ENCODE measurements at places on chromosomes 3 and 15.

GRCh38 chr3:38542401-38543298 lies 46.5 kb downstream of the EXOG start:
- DNase-seq = no peak

DNA sequence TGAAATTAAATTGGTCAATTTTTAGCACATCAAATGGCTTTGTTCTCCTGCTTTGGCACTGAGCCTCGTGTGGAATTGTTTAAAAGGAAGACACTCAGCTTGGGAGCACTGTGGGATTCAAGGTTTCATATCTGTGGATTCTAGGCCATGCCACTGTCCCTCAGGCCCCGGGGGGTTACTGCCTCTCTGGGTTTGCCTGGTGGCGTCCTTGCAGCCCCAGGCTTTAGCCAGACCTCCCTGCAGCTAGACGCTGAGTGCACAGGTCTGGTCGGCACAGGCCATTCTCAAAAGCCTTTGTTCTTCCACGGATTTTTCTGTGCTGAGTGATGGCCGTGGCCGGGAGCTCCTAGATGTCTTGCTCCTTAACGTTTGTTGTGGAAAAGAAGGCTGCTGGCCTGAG lies 76.2 kb downstream of the CACNA2D3 start:
- no peak for DNase-seq

GRCh38 chr15:67110958-67111864 lies 45.8 kb downstream of the SMAD3 start:
- DNase-seq = no peak

DNA sequence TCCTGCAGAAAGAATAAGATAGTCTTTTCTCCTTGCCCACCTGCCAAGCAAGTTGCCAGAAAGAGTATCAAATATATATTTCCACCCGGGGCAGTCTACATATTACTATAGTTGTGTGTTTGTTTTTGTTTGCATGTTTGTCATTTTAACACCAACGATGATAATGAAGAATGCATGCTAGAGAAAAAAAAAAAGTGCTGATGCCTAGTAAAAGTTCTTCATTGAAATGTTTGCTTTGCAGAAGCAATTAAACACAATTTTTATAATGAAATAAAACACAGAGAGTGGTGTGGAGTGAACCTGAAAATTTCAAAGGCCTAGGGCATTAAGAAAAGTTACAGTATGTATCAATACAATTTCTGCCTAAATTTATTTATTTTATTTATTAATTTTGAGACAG lies 2.5 kb upstream of the PCLAF start:
- DNase-seq = no peak

GRCh38 chr15:33292717-33293307 lies 18.0 kb upstream of the RYR3 start:
- DNase-seq = peak; percentile 53

GRCh38 chr3:30518181-30518864 lies 88.1 kb upstream of the TGFBR2 start:
- peak; percentile 43 for DNase-seq

DNA sequence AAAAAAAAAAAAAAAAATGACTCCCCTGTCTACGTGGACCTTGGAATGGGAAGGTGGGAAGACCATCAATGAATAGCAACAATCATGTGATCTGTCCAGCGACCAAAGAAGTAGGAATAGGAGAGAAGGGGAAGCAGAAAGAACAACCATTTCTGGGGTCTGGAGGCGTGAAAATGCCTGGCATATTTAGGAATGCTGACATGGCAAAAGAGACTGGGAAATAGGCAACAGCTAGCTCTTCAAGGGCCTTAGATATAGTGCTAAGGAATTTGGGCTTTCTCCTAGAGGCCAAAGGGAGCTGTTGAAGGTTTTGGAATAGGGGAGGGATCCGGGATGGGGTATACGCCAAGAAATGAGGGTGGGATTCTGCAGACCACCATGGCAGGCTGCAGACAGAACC lies 5.9 kb downstream of the SLC22A13 start:
- DNase-seq = no peak

- DNase-seq = no peak
Measured at GRCh38 chr15:75597667-75598341, 18.7 kb upstream of the PTPN9 start.

DNA sequence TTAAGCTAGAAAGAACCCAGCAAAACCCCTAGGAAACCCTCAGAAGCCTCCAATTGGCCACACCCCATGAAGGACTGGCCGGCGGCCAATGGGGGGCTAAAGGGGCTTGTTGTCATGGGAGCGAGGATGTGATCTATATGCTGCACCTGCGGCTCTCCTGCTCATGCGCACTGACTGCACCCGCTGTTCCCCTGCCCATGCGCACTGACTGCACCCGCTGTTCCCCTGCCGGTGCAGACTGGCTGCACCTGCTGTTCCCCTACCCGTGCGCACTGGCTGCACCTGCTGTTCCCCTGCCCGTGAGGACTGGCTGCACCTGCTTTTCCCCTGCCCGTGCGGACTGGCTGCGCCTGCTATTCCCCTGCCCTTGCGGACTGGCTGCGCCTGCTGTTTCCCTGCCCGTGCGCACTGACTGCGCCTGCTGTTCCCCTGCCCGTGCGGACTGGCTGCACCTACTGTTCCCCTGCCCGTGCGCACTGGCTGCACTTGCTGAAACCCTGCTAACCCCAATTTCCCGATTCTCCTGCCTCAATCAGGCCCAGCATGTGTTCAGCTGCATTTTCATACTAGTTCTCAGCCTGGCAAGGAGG lies 16.8 kb upstream of the MCCC1 start:
- no peak for DNase-seq

GRCh38 chr3:122802323-122802722 lies 7.5 kb downstream of the SLC49A4 start:
- no peak for DNase-seq

GRCh38 chr3:113174801-113175485 lies 36.4 kb upstream of the BOC start:
- no peak for DNase-seq

DNA sequence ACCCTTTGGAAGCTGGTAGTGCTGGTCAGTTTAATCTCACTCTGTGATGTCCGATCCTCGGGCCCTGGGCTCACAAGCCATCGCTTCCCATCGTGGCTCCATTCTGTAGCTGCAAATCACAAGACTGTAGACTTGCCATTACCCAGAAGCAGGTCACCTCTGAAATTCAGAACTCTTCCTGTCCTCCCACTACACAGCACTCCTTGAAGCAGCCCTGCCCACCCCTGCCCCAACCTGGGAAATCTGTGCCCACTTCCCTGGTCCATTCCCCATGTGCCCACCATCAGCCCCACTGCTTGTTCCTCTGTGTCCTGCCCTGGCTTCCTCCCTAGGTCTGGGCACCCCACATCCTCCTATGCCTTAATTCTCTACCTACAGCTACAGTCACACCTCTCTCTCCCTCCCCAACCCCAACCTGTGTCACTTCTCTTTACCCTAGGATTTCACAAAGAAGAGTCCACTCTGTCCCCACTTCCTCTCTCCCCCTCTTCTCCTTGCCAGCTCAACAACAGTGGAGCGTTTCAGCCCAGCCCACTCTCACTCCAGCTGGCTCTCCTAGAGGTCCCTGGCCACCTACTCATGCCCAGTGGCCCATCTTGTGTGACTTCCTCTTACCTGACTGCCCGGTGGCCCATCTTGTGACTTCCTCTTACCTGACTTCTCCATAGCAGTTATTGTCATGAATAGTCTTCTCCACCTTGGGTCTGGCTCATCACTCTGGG lies 8.3 kb downstream of the ZNF710 start:
- DNase-seq = no peak

DNA sequence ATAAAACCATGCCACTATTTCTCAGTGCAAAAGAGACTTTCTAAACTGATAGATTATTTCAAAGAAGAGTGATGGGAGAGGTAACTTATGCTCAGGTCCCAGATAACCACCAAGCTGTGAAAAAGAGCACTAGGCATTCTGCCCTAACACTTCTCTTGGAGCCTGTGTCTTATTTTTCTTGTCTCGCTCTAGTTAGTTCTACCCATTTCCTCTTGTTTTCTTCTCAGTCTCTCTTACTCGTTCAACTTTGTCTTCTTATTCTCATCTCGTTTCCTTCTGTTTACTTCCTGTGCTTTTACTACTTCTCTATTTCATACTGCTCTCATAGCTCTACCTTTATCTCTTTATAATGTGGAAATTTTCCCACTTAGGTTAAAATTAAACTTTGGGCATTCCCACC lies 91.8 kb upstream of the CGNL1 start:
- no peak for DNase-seq

DNA sequence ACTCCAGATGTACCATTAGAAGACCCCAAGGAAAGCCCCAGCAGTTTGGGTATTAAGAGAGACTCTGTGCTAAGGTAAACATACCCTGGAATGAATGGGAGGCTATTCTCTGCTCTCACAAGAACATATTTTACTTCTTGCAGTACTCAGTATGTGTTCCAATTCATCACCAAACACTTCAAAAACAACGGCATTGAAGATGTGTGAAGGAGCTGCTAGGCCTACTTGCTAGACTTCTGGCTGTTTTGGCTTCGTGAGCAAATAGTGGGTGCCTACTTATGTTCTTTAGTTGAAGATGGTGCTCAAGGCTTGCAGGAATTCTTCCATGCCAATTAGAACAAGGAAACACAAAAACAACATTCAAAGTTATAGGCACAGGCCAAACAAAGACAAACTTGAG lies 514.5 kb downstream of the ROBO1 start:
- DNase-seq = no peak

DNA sequence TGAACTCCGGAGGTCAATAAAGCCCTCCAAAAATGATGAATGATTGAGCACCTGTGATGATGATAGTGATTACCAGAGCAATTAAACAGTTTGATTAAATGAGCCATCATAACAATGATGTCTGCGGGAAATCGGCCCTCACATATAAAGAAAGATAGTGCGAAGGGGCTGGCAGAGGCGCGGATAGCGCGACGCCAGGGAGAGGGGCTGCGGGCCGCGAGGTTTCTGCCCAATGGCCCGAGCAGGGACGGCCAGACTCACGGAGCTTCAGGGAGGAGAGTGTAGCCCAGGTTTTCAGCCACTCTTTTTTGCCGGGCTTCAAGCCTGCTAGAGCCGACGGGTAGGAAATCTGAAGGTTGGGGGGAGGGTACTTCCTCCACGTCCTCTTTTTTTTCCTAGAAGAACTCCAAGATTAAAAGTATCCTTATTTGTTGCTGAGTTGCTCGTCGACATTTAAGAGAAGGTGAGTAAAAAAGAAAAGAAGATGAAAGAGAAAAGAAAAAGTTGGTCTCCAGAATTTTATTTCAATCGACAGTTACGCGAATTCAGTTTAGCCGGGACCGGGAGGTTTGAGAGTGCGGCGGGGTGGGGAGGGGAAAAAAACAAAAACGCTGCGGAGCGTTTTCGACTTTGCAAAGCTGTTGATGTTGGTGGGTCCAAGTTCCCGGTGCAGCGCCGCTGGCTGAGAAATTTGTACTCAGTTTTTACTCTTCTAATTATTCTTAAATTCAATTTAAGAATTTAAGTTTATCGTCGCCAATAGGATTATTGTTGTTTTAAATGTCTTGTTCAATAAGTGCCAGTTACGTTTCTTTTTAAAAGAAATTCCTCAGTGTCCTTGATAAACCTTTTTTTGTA lies 2.2 kb upstream of the MEIS2 start:
- DNase-seq = no peak

- DNase-seq = peak; percentile 86
Measured at GRCh38 chr15:60371175-60372051, 26.4 kb downstream of the ANXA2 start.

DNA sequence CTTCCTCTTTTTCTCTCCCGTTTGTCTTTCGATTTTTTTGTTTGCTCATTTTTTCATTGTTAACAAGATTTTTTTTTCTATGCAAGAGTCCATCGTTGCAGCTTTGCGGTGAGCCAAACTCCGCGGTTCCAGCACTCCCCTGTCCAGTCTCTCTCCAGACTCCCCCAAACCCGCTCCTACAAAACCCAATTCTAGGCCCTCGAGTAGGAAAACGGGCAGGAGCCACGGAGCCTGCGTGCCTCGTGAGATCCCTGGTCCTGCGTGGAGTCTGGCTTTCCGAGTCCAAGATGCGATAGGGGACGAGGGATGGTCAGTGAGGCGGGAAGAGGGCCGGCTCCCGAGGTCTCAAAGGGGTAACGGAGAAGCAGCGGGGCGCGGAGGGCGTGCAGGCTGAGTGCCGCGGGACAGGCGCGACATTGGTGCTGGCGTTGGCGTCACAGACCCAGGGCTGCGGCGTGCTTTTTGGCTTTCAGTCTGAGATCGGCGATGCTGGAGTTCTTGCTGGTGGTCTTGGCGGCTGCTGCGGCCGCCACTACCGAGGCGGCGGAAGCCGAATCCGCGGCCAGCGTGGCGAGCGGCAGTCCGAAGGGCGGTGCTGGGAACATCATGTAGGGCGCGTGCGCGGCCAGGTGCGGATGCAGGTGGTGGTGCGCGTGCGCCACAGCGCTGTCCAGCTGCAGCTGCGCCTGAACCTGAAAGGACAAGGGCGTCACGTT lies 8.5 kb downstream of the SHOX2 start:
- DNase-seq = peak; percentile 24

- no peak for DNase-seq
Measured at GRCh38 chr3:16484216-16484615, 29.3 kb downstream of the RFTN1 start.

- no peak for DNase-seq
Measured at GRCh38 chr3:45055411-45056143, 29.5 kb downstream of the CLEC3B start.

GRCh38 chr3:170637306-170637705 lies 51.4 kb upstream of the SLC7A14 start:
- DNase-seq = no peak

DNA sequence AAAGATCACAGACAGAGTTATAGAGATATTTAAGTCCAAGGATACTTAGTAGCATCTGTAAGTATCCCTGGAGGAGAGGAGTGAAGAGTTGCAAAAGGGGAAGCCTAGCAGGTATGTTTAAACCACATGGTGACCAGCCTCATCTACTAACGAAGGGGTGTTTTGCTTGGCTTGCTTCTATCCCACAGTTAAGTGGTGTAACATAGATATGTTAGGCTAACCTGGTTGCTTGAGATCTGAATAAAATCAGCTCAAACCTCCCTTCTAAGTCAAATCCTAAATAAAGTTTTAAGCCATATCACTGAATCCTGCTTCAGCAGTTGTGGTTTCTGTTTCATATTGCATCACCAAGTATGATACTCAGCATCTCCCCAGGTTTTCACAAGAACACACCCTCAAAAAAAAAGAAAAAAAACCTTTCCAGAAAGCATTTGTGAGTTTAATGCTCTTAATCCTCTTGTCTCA lies 880.2 kb downstream of the ROBO1 start:
- DNase-seq = no peak

DNA sequence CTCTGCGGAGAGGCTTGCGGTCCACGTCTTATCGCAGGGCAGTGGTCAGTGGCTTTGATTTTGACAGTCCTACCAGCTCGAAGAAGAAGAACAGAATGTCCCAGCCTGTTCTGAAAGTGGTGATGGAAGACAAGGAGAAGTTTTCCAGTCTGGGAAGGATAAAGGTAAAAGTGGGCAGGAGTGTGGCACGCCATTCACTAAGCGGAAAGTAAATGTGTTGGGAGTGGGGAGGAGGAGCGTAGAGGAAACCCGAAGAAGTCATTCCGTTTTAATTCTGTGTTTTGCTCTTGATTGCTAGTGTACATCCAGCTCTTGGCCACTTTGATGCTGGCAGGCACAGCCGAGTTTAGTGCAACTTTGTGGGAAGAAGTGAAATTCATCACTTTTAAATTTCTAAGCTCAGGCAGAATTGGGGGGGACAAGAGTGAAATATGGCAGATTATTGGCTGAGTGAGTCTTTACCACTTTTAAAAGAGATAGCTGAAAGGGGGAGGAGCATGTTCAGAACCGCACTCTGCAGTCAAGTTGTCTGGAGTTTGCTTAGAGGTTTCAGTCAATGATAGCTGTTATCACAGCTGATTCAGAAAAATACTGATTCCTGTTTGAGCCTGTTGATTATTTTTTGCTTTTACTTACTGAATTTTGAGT lies 1.8 kb downstream of the ARHGEF26 start:
- no peak for DNase-seq

- DNase-seq = no peak
Measured at GRCh38 chr15:64686130-64686735, 89.2 kb downstream of the RBPMS2 start.

- peak; percentile 31 for DNase-seq
Measured at GRCh38 chr3:130894130-130894985, 474 bp downstream of the ATP2C1 start.

All from left cardiac atrium (tissue), 4 donors.